Fibroblast of skin of left biceps (primary cell): ENCODE measurements at places on chromosomes 1 and 21.

- no peak for DNase-seq
Measured at GRCh38 chr1:213523781-213524398, 463.9 kb upstream of the PROX1 start.

DNA sequence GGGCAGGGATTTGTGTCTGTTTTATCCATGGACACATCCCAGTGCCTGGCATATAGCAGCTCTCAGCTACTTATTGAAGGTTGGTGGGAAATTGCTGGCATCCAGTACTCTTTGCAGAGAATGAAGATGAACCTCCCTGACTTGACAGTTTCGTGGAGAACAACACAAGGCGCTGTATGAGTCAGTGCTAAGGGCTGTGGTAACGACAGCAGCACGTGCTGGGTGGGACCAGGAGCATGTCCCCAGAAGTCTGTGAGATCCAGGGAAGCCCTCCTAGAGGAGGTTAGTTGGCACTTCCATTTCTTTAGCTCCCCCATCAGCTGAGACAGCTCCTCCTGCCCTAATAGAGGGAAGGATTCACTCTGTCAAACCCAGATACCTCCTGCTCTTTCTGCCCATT lies 25.9 kb upstream of the IL19 start:
- DNase-seq, result no peak

DNA sequence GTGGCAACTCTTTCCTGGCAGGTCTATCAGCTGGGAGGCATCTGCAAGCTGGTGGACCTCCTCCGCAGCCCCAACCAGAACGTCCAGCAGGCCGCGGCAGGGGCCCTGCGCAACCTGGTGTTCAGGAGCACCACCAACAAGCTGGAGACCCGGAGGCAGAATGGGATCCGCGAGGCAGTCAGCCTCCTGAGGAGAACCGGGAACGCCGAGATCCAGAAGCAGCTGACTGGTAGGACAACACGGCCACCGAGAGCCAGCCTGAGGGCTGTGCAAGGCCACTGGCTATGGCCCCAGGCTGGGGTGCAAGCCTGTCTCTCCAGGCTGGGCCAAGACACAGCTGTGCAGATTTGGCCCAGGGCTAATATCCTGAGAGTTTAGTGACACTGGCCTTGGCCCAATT lies 34.2 kb downstream of the PKP1 start:
- DNase-seq, result no peak

DNA sequence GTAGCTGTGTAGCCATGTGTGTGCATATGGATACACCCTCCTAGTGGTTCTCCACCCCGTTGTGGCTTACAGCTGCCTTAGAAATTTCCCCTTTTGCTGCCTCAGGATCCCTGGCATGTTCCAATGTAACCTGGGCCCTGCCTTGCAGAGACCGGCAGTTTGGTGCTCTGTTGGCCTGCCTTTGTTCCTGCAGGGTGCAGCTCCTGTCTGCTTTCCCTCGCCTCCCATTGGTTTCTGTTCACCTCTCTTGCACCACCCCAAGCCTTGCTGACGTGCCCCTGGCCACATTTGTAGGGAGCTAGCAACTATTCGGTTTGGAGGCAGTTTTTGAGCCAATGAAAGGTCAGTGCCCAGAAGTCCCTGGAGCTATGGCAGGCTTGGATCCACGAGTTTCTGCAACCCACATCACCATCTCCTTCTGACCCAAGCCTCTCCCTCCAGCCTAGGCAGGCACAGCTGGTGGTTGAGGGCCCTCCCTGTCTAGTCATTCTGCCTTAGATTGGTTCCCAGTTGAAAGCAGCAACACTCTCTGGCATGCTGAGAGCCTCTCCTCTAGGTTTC lies 54.9 kb downstream of the MAB21L3 start:
- DNase-seq, result no peak

DNA sequence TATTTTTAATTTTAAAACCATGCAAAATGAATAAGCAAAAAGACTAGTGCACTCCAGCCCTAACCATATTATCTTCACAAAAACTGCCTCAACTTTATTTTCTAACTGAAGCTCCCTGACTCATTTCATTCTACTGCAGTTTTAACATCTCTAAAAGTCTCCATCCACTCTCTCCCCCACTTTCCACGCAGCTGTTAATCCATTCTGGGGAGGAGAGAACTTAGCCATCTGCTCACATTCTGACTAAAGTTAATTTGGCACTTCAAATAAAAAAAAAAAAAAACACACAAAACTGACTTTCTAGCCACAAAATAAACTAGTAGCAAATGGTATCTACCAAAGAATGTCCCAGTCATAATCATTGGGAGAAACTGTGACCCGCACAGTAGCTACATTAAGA lies 5.4 kb upstream of the MYBPHL start:
- no peak for DNase-seq
